ENCODE measurements at places on chromosomes 3 and 15. TPM values are rescaled to one million over a fixed set of nuclear protein-coding genes. Genes with fewer than 3 reads are reported as not detected.

Gene RNU5B-1
- total RNA-seq = not detected

Gene GOLGA8J
- total RNA-seq = not detected

Gene TNFSF10
- total RNA-seq = 0.12 TPM

Gene FOXP1
- total RNA-seq = 6.7 TPM

Gene LRRC2
- not detected for total RNA-seq

Gene MKRN2OS
- total RNA-seq = not detected

Gene LTF
- not detected for total RNA-seq

Gene SLC38A3
- total RNA-seq = 0.27 TPM

DNA sequence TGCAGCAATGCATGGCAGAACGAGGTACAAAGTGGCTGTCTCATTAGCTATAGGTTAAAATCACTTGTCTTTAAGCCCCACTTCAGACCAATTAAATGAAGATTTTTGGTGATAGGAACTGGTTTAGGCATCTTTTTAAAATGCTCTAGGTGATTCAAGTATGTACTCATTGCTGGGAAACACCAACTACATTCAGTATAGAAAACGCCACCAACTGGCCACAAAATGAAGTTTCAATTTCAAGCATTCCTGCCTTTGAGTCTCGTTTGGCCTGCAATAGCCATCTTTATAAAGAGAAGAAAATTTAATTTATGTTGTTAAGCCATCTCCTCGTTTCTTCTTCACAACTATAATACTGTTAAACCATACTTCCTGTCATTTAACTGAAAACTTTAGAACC lies 587.9 kb downstream of the GBE1 start:
- no peak for DNase-seq

- DNase-seq = no peak
Measured at GRCh38 chr3:115359536-115359935, 212.4 kb upstream of the ZBTB20 start.

DNA sequence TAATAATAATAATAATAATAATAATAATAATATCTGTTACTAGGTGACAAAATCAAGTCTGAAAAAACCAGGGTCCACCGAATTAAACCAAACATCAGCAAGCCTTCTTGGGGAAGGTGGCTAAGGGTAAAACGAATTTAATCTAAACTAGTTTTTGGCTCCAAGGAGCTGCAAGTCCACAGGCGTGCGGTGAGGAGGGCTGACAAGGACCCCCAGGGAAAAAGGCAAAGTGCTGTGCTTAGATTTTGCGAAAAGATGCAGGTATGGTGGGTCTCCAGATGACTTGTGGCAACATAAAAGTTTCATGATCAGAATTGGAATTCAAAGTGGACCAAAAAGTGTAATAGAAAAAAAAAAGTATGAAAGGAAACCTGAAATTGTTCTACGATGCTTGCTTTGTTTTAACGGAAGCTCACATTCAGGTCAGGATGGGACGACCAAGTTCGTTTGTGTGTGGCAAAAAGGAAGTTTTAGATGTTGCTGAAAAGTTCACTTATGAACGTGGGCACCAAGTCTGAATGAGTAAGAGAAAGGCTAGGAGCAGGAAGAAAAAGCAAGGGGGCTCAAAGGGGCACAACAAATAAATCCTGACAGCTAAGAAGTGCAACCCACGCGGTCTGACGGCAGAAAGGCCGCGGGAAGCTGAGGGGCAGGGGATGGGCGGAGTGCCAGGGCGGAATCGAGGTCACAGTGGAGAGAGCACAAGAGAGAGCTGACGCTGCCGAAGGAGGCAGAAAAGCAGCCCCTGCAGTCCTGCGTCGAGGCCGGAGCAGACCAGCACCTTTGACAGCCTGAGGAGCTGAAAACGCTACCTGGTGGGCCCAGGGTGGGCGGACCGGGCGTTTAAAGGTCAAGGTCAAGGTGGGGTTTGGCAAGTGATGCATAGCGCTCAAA lies 1.1 kb downstream of the WDR82 start:
- DNase-seq = peak; percentile 26

DNA sequence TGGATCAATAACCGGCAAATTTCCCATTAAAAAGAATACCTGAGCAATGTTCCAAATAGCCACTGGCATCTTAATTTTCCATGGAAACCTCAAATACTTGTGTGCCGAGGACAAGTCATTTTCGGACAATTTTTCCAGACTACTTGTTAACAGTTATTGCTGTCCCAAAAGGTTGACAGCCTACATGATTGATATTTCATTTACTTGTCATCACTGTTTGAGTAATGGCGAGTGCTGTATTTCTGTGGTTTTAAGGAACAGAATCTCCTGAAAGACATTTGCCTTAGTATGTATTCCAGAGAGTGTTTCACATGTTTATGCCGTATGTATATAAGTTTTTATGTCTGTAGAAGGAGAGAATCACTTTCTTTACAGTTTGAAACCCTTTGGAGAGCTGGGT lies 36.7 kb downstream of the MAP2K5 start:
- DNase-seq = no peak

- peak; percentile 37 for DNase-seq
Measured at GRCh38 chr3:188956839-188957489, 214.8 kb upstream of the TPRG1 start.

DNA sequence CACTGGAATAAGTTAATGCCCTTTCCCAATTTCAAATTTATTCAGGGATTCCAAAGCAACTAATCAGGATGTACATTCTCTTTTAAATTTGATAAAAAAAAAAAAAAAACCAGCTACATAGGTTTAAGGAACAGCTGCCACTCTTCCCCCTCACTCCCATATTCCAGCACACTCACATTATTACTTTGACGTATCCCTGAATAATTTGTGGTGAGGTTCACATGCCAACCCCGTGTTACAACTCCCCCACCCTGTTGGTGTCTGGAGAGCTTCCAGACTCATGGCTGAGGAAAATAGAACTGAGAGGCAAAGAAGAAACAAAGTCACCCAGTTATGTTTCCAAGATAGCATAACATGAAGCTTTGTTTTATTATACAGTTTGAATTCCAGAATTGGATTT lies 300.5 kb upstream of the MME start:
- DNase-seq = no peak

DNA sequence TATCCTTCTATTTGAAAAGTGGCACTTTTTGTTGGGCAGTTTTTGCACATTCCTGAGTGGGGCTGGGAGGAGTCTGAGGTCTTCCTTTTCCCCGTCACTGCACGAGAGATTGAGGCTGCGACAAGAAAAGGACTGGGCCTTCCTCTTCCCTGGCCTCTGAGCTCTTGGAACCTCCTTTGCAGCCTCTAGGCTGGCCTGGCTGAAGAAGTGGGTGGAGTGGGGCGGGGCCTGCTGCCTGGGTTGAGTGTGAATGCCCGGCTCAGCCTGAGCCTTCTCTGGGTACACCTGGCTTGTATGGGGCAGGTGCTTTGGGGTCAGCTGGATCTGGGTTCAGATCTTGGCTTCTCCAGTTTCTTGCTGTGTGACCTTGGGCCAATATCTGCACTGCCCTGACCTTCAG lies 43.1 kb downstream of the PLXNA1 start:
- no peak for DNase-seq

DNA sequence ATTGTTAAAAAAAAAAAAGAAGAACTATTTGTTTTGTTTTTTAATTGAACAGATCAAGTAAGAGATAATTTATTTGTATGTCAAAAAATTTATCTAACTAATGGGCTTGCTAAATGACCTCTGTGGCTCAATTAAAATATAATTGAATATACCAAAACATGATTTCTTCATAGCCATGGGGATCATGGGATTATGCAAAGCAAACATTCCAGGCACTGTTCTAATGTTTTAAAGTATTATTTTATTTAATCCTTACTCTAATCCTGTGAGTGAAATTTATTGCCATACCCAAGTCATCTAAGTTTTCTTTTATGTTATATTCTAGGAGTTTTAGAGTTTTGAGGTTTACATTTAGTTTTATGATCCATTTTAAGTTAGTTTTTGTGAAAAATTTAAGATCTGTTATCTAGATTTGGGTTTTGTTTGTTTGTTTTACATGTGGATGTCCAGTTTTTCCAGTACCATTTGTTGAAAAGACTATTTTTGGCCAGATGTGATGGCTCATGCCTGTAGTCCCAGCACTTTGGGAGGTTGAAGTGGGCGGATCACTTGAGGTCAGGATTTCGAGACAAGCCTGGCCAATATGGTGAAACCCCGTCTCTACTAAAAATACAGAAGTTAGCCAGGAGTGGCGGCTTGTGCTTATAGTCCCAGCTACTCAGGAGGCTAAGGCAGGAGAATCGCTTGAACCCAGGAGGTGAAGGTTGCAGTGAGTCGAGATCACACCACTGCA lies 52.3 kb upstream of the CNOT10 start:
- no peak for DNase-seq

- DNase-seq = no peak
Measured at GRCh38 chr3:86793786-86794185, 197.2 kb downstream of the VGLL3 start.

DNA sequence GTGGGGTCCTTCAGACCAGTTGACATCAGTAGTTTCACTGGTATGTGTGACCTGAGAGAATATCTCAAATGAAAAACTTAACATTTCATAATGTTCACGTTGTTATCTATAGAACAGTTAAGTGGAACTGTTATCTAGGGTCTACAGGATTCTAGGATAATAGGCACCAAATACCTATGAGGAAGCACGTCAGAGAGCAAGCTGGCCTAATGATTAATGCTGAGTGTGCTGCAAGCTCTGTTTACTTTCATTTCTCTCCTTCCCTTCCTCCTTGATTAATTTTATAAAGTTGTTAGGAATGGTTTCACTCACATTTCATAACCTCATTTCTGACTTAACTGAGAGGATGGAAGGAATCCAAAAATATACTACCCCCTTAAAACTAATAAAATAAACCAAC lies 362.5 kb upstream of the ZNF717 start:
- DNase-seq = no peak

DNA sequence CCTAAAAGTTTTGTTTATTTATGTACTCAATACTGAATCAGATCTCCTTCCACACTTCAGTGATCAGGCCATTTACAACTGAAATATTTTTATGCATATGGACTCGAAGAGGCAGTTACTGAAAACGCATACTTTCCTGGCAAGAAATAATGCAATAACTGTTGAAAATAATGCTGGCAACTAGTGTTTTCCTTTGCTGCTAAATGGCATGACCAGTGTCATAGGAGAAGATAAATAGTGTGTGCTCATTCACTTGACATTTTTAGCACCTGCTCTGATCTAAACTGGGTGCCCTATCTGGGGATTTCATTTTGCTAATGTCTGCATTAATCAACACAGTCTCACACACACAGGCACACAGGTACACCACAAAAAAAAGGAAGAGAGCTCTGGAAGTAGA lies 695.2 kb downstream of the TUSC7 start:
- no peak for DNase-seq

Data from NCI-H460 (cell line).